AG09319 (cell line): ENCODE measurements at places on chromosomes 2 and 18.

- no peak for DNase-seq
Observed at GRCh38 chr2:52500561-52500960, 1267.0 kb upstream of the CHAC2 start.

DNA sequence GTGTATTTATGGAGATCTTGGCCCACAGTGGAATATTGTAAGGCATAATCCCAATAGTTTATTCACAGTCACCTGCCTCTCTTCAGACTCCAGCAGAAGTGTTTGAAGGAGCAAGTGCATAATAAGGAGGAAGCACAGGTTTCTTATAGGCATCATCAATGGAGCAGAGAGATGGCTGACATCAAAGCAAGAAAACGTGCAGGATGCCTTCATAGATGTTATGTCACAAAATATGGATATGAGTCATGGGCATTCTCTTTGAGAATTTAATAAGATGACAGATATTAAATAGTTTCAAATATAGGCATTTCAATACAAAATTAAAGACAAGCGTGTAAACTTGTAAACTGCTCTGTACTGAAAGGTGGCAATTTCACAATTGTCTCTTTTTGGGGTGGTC, 4.0 kb upstream of the RND3 start:
- DNase-seq, result no peak

- no peak for DNase-seq
Observed at GRCh38 chr18:9000733-9001132, 101.8 kb upstream of the NDUFV2 start.

DNA sequence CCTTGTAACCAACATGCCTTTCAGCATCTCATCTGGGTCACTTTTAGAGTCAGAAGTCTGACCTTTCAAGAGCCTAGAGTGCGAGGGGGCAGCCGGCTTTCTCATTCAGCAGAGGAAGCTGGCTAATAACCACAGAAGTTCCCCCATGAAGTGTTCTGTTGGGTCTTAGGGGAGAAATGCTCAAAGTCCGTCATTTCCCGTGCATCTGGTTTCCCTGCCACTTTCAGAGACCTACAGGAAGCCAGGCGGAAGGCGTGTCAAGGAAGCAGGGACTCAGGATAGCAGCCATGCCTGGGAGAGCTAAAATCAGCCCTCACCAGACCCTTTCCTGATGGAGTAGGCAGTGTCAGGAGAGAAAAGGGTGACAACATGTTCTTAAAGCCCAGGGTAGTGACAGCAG, 301.8 kb upstream of the ID2 start:
- DNase-seq, result no peak

DNA sequence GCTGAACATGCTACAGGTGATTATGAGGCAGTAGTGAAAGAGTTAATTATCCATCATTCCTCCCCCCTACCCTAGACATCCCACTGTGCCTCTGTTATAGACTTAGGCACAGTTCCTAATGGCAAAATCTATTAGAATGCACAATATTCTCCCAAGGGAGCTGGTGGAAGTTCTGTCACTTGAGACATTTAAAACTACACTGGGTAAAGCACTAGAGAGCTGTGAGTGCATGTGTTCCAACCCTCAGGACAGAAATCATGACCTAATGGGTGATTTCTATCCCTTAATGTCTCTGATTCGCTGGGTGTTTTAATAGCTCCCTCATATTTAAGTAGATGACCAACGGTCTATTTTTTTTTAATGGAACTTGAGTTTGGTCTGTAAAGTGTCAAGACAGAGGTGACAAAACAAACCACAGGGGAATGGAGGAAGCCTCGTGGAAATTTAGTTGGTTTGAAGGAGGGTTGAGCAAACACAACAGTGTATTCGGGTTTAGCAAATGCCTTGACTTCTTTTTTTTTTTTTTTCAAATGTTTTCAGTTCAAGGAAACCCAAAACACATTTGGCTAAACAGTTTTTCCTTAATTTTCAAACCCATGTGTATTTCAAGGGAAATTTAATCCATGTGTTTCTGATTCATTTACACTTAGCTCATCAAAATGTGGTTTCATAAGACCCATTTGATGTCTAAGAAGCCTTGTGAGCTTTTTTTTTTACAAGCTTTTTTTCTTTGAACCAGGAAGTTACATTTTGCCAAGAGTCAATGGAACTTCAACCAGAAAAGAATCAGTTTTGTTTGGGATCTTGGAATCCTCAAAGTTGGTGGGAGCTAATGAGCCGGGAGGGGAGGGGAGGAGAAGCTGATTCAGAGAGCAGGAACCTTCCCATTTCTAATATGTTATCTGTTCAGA, 665.1 kb upstream of the ZEB2 start:
- peak; percentile 38 for DNase-seq
